ENCODE measurements at places on chromosomes 1 and 21.

- no peak for DNase-seq
Measured at GRCh38 chr21:41900401-41900800, 21.3 kb upstream of the PRDM15 start.

DNA sequence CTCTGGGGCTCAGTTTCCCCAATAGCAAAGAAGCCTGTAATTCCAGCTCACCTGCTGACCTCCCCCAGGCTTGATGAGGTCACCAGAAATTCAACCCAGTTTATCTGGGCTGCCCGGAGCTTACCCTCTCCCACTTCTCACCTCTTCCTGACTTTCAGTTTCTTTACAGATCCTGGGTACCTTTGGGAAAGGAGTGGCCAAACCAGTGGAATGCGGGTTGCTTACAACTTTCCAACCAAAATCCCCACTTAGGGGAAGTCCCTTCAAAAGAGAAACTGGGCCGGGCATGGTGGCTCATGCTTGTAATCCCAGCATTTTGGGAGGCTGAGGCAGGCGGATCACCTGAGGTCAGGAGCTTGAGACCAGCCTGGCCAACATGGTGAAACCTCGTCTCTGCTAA is 5.9 kb upstream of the MARCKSL1 start:
- no peak for DNase-seq

- no peak for DNase-seq
Measured at GRCh38 chr1:162536511-162536910, 25.0 kb upstream of the UAP1 start.

- DNase-seq: no peak
Measured at GRCh38 chr1:224761245-224761644, 145.1 kb downstream of the CNIH3 start.

DNA sequence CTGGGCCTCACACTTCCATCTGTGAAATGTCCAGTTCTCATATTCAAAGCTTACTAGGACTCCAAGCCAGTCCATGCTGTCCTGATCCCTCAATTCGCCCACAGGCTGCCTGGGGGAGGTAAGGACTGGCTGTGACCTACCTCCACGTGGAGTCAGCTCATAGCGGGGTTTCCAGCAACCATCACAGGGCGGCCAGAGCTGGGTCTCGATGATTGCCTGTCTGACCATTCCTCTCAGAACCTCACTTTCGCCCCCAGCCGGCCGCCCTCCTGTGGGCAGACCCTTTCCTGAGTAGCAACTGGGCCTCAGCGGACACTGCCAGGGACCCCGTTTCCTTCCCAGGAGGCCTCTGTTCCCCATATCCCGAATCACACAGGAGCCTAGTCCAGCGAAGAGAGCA is 3.4 kb upstream of the RUNX3 start:
- DNase-seq: no peak

DNA sequence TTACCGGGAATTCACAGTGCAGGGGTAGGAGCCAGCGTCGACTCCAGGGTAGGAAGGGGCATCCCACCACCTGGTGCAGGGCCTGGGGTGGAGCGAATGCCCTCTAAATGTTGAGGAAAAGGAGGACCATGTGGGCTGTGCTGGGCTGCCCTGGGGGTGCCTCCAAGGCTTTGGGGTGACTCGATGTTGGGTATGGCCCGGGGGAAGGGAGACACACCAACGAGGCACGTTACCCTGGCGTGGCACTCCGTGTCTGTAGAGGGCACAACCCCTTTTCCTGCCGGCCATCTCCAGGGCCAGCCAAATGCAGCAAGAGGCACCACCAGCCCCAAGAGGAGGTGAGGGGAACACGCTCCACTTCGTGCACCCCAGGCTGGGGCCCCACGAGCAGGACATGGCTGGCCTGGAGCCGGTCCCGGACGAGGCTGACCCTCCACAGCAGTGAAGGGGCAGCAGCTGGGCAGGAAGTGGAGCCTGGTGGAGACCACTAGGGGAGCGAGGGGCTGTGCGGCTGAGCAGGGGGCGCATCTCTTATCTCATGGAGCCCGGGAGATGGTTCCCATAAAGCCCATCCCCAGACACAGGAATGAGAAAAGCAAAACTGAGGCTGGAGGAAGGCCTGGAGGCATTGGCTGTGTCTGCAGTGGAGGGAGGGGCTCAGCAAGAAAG is 11.2 kb downstream of the ACTRT2 start:
- DNase-seq: peak; percentile 14

Measured in femur (tissue), 1 donor.